ENCODE measurements at places on chromosomes 6 and 20.

- no peak for DNase-seq
Measured at GRCh38 chr6:34455831-34456230, 10.0 kb upstream of the PACSIN1 start.

DNA sequence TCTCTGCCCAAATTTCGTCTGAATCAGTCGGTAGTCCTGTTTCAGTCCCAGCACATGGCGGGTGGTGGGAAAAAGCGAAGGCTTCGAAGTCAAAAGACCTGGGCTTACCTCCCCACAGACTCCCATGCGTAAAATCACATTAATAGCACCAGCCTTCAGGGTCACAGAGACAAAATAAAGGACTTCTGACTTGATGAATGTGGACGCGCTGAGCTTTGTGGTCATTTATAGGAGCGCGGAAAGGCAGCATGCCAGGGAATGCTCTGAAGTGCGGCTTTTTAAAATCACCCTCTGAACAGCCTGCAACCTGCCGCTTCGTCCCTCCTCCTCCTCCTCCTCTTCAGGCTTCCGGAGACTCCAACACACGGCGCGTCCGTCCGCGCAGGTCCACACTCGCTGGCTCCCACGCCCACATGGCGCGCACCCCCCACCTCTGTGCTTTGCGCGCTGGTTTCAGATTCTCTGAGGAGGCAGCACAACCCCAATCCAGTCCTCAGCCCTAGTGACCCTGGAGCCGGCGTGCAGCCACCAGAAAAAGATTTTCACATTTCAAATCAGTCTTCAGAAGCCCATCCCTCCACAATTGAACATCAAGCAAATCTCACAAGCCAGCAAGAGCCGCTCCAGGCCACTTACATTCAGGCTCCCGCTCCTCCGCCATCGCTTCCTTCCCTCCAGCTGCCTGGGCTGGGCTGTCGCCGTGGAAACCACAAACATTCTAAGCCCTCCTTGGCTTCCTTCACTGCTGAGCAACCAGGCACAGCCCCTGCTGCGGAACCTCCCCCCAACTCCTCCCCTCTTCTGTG, at the start of gene C6orf118:
Gene C6orf118, minus strand, starts transcription at position 680 of the 806 bp plus-strand sequence. Its CDS starts 19 bp downstream, at position 661.
- peak; percentile 75 for DNase-seq

- peak; percentile 39 for DNase-seq
Measured at GRCh38 chr20:17662333-17663039, 19.6 kb downstream of the RRBP1 start.

- no peak for DNase-seq
Measured at GRCh38 chr6:125357515-125358256, 55.9 kb upstream of the HDDC2 start.

DNA sequence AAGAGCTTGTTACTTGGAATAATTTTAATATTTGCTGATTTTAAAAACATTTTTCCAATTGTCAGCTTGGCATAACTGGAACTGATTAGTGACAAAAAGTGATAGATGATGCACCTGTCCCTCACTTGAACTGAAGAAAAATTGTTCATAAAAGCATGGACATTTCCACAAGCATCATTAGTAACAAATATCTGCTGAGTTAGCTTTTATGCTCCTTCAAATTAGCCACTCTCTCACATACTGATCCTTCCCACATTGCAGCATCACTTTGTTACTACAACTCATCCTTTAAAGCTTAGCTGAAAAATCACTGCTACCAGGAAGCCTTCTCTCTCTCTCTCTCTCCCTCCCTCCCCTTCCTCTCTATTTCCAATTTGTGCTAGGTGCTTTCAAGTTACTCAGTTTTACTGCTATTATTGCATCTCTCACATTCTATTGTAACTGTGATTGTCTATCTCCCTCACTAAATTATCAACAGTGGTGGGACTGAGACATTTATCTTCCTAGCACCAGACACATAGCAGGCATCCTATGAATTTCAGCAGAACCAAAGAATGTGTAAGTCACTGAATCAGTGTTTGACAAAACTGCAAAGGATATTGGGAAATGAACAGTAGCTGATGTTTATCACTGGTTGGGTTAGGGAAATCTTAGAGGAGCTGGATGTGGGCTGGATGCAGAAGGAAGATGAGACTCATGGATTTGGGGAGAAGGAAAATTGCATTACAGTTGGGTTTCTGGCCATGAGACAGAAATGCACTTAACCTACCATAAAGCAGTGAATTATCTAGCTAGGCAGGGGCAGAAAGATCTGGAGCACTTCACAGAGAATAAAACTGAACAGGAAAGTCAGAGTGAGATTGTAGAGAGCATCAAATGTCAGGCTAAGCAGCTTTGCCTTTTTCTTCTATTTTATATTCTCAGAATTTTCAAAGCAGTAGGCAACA, 128.4 kb upstream of the PLN start:
- no peak for DNase-seq

- DNase-seq = no peak
Measured at GRCh38 chr20:59448851-59449444, 148.5 kb downstream of the EDN3 start.

DNA sequence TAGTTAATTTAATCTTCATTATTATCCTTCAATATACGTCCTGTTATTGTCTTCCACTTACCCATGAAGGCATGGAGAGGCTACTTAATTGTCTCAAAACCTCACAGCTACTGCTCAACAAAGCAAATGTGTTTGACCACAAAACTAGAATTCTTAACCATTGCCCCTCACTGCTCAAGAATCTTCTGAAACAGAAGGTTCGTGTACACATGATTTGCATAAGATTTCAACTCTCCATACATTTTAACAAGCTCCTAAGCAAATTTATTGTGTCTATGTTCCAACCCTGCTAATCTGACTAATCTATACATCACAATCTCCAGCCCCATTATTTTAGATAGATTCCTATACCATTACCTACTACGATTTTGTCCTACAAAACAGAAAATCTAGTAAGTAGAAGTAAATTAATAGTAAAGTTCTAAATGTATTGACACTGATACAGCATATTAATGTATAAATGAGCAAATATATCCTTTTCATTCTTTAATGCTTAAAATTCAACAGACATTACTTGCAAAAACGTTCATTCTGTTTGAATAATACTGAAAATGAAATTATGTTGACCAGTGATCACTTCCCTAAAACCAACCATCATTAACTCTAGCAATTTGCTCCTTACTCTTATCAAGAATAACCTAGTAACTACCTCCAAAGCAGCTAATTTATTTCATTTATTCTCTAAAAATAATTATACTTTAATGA, 89.7 kb upstream of the RNF217 start:
- no peak for DNase-seq

GRCh38 chr6:161235776-161236633, 37.9 kb downstream of the AGPAT4 start:
- DNase-seq = no peak

DNA sequence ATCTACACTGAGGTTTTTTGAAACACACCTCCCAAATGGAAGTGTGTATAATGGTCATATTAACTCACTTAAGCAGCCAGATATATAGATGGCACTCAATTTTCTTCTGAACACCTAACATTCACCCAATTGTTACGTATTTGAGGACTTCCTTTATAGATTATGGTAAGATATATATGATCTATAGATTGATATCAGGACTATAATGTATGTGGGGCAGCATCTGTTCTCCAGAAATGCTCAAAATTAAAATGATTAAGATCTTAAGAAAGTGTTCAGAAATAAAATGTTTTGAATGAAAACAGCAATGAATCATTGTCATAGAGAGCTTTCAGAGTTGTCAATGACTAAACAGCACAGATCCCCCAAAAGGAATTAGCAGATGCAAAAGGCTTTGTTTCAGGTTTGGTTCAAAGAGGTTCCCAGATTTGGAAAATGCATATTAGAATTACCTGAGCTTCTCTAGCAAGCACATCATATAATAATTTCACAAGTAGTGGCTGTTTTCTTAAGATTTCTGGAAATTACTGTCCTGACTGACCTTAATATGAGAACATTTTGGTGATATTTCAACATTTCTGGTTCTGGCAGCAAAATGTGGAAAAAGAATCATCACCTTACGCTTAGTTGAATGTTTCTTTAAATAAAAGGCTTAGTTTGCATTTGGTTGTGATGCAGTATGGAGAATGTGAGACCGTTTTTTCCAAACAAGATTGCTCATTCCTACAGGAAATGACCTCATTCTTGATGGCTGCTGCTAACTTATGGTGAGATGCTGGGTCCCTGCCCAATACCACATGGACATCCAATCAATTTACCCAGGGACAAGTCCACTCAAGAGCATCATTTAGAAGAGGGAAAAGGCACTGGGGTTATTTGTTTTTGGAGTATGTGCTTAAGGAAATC, 31.5 kb downstream of the TRAF3IP2 start:
- no peak for DNase-seq

- DNase-seq = no peak
Measured at GRCh38 chr6:50091641-50092040, 41.9 kb upstream of the DEFB112 start.

GRCh38 chr6:77653816-77654215, 977 bp downstream of the MEI4 start:
- DNase-seq = no peak

DNA sequence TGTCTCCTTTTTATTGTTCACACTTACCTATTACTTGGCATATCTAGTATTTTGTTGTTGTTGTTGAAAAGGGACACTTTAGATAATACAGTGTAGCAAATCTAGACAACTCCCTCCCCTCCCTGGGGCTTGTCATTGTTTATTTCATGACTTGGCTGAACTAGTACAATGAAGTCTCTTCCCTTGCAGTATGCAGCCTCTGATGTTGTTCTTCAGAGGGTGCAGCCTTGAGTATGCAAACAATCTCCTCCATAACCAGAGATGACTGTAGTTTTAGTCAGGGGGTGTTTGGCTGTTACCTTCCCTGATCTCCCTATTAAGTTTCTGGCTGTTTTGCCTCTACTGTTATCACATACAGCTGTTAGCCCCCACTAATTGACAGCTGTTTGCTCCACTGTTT, 315.4 kb upstream of the RUNX2 start:
- DNase-seq = no peak

- DNase-seq = no peak
Measured at GRCh38 chr6:99016355-99016754, 68.6 kb upstream of the FBXL4 start.

GRCh38 chr6:96963403-96963802, 38.9 kb downstream of the KLHL32 start:
- DNase-seq = no peak

DNA sequence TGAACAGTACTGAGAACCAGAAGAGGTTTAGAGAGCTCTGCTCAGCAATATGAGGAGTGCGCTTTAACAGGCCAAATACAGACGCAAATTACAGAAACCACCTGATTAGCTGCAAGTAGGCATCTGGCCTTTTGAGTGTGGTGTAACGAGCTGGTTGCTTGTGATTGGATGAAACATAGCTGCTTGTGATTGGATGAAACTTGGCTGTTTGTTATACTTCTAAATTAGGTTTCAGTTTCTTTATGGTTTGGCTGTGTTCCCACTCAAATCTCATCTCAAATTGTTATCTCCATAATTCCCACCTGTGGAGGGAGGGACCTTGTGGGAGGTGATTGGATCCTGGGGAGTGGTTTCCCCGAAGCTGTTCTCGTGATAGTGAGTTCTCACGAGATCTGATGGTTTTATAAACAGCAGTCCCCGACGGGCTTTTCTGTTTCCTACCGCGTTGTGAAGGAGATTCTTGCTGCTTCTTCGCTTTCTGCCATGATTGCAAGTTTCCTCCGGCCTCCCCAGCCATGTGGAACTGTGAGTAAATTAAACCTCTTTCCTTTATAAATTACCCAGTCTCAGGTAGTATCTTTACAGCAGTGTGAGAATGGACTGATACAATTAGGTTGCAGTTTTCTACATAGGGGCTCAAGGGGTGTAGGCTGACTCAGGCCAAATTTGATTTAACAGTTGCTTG, 655.9 kb upstream of the MAN1A1 start:
- DNase-seq = no peak

DNA sequence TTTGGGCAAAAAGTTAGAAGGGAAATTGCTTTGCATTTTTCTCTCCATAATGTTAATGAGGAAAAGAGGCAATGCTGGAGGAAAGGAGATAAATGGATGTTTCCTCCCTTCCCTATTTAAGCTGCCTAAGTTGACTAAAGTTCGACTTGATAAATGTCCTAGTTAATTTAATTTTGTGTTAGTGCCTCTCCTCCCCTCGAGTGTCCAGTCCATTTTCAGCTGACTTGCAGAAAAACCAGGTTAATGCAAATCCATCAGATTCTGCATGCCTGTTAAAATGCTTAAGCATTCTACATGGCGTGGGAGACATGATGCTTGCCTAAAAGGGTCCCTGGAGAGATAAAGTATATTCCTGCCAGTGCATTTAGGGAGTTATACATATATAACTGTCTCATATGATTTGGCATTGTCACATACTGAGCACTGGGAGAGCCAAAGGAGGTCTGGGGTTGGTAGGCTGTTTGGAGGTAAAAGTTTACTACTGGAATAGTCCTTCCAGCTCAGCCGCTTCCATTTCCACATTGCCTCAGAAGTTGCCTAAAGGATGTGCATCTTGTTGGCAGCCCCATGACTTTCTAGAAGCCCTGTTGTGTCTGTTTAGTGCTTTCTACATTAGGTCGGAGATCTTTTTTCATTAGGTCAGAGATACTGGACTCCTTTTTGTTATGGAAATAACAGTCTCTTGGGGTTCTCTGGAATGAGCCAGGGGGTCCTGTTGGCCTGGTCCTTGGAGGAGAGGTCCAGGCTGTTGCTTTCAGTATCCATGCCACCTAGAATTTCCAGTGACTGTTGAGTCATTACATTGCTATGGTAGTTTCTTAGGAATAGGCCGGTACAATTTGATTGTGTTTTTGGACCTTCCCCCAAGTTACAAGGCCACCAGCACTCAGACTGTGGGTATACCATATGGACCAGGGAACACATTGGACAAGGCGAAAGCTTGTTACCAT, 30.4 kb downstream of the JARID2 start:
- DNase-seq = no peak

DNA sequence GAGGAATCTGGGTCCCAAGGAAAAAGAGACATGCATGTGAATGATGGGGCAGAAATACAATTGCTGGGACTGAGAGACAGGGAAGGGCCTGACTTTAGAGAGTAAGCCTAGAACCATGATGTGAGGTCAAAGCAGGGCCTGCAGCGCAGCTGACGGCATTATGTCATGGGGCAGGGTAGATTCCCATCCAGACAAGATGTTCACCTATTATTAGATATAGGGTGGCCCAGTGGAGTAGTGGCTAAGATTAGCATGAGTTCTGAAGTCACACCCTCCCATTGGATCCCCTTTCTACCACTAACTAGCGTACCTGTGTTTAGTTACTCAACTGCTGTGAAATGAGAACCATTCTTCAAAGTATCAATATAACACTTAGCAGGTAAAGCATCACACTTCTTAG, 39.6 kb downstream of the NDUFAF5 start:
- no peak for DNase-seq

- no peak for DNase-seq
Measured at GRCh38 chr6:148829415-148830101, 82.7 kb downstream of the UST start.

GRCh38 chr6:10347561-10348327, 67.1 kb downstream of the TFAP2A start:
- no peak for DNase-seq

DNA sequence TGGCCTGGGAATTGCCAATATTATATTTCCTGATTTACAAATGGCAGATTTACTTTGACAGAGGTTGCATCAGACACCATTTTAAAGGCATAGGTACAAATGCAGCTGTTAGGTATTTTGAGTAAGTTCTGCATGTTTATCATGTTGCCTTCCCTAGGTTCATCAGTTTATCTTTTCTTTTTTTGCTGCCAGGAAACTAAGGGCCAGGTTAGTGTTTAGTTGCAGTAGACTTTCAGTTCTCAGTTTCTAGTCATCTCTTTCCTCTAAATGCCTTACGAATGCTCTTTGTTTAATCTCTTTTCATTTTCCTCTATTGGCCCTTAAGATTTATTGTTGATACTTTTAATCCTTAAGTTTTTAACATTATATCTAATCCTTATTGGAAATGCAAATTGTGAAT, 129.9 kb downstream of the SMAP1 start:
- no peak for DNase-seq

Measured in head of caudate nucleus (tissue), 42 donors.